ENCODE measurements at places on chromosomes 1 and 21.

GRCh38 chr21:37561941-37562919, 195.7 kb downstream of the DYRK1A start:
- DNase-seq: no peak

GRCh38 chr1:24737368-24738117, 7.7 kb upstream of the CLIC4 start:
- no peak for DNase-seq

GRCh38 chr1:201759194-201759815, 69.7 kb upstream of the IPO9 start:
- no peak for DNase-seq

GRCh38 chr1:78650114-78650660, 556 bp downstream of the IFI44 start:
- peak; percentile 24 for DNase-seq

GRCh38 chr21:42557420-42557819, 43.8 kb downstream of the SLC37A1 start:
- DNase-seq: no peak

- DNase-seq: no peak
Observed at GRCh38 chr1:1911350-1912041, 3.6 kb upstream of the CALML6 start.

- DNase-seq: peak; percentile 2
Observed at GRCh38 chr1:212645546-212646543, 37.3 kb downstream of the ATF3 start.

DNA sequence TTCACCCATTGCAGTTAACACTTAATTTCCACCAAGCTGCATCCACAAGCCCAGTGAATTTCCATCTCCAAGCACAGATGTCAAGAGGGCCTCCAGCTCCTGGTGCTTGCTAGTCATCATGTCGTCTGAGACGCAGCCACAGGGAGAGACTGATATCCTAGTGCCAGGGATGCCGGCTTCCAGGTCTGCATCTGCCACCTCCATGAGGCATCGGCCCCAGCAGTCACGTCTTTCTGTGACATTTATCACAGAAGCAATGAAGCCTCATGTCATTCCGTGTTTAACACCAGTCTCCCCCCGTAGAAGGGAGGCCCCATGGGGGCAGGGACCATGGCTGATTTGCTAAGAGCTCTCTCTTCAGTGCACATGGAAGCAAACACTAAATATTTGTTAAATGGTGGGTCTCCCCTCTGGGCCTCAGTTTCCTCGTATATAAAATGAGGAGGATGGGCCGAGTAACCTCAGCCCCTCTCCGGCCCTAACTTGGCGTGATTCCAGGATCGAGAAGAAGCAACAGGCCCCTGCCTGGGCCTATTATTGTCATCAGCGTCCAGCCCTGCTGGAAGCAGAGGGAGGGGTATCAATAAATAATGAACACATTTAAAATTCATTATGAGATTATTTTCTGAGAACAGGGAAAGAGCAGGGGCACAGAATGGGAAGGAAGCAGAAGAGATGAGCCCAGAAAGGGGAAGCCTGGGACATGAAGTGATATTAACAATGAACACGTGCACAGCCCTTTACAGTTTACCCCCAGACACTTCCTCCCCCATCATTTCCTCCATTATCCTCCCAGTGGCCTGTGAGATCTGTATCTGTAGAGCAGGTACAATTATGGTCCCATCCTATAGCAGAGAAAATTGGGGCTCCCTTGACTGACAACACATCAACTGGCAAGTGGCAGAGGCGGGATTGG, 837 bp upstream of the C1QB start:
- peak; percentile 56 for DNase-seq

GRCh38 chr1:51564124-51564523, 45.1 kb upstream of the EPS15 start:
- peak; percentile 38 for DNase-seq

GRCh38 chr1:153493343-153493960, 33.0 kb upstream of the S100A7 start:
- no peak for DNase-seq

GRCh38 chr1:43754892-43755291, 47.6 kb downstream of the ST3GAL3 start:
- DNase-seq: no peak

- DNase-seq: peak; percentile 77
Observed at GRCh38 chr1:43522776-43523480, 7.8 kb upstream of the PTPRF start.

GRCh38 chr1:11176081-11176706, 13.0 kb upstream of the ANGPTL7 start:
- no peak for DNase-seq

DNA sequence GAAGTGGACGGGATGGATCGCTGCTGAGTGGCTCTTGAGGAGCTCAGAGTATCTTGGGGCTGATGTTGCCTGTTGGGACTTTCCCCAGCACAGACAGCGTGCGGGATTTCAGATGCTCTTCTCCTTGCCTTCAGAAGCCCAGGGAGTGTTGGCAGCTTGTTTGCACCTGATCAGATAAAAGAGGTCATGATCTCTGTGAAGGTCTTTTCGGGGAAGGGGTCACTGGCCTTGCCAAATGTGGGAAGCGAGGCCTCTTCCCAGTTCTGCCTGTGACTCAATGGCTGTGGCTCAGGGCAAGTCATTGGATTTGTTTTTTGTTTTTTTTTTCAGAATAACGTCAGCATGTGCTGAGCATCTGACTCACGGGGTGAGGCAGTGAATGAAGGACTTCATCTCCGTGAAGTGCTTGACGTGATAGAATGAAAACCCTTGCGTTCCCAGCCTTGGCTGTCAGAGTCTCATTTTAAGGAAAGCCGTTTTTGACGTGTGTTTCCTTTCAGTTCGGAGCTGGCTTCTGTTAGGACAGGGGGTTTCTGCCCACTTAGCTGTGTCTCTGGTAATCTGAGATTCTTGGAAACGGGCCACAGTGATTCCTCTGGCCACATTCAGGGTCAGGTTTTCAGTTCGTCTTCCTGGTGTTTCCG, 46.7 kb downstream of the GALNT2 start:
- DNase-seq: no peak

- DNase-seq: no peak
Observed at GRCh38 chr1:55718758-55719671, 503.9 kb upstream of the USP24 start.

DNA sequence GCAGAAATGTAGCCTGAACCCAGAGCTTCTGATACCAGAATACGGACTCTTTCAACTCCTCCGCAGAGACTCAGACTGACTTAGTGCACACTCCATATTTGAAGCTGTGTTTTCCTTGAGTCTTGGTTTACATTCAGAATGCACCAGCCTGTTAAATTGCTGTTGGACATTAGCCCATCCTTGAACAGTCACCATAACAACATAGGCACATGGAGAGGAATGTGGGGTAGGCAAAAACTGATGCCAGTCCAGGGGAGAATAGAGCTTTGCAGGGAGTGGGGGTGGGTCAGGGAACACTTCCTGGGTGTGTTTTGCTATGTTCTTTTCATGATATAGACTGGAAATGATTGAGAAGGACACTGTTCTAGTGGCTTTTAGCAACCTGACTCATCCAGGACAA, 76.3 kb upstream of the CACNA1E start:
- DNase-seq: no peak

DNA sequence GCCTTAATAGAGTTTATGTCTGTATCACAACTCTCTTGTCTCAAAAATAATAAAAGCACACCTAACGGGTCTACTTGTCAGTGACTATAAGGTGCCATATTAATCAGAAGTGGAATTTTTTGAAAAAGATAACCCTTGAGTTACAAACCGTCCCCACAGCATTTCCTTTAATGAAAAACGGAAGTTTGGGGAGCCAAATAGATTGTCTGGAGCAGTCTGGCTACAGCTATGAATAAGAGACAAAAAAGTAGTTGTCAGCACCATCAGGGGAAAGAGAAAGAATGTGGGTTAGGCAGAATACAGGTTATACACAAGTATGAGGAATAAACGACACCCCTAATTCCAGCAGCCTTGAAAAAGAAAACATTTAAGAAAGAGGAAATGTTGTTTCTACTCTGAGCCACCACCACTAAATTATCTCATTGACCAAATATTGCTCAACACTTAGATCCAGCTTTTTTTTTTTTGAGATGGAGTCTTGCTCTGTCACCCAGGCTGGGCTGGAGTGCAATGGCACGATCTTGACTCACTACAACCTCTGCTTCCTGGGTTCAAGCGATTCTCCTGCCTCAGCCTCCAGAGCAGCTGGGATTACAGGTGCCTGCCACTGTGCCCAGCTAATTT, 29.4 kb upstream of the USP24 start:
- DNase-seq: peak; percentile 68

DNA sequence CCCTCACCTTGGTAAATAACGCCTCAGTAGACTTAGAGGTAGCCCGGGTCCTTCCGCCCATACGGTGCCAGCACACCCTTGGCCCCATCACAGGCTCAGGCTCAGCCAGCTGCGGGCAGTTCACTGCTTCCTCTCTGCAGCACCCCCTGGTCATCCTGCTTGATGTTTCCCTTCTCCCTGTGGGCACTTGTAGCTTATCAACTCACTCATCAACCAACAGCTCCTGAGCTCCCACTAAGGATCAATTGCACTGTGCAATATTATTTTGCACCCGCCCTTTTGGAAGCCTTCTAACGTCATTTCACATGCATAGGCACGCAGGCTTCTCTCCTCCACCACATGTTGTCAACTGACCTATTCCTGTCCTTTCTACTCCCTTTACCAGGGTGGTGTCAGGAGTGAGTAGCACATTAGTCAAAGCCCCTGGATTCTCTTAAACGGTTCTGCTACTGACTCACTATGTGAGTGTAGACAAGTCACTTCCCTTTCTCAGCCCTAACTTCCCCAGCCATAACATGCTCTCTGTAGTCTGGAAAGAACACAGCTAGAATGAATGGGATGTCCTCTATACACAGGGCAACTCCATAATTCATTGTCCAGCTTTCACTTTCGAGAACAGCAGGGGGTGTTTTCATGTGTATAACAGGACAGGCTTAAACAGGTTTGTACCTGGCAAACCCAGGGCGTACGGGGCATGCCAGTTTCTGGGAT, 47.1 kb upstream of the IRF2BP2 start:
- DNase-seq: peak; percentile 97

DNA sequence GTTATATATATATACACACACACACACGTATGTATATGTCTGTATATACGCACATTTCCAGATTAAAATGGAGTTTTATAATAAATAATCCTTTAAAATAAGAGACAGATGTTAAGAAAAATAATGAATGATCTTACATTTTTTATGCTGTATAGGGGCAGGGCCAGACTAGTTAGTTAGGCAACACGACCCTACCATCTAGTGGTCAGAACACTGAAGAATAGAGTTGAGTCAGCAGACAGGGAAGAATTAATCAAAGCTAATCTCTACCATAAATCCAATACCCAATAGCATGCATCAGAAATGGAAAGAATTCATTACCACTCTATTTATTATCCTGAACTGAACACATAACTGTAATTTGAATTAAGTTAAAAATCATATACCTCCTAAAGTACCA, 156.7 kb downstream of the BRINP3 start:
- no peak for DNase-seq

- DNase-seq: no peak
Observed at GRCh38 chr1:26280333-26281042, 602 bp downstream of the SH3BGRL3 start.

- peak; percentile 40 for DNase-seq
Observed at GRCh38 chr1:93244298-93245069, 64.0 kb downstream of the CCDC18 start.

DNA sequence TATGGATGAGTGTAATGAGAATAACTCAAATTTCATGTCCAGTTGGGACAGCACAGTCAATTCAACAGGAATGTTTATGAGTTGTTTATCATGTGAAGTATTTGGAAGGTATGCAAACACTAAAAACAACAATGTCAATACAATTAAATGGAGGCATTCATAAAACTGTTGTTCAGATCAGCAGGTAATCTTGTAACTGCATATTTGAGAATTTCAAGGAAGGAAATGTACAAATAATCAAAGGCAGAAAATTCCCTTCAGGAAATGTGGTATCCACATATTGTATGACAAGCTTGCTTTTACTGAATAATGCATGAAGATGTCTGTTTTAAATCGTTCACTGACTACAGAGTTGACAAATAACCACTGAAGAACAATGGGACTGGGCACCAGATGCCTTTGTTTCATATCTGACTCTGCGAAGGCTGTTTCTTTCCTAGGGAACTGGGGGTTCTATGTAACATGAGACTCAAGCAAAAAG, 198.3 kb downstream of the LTN1 start:
- no peak for DNase-seq

Data from inflammatory macrophage (primary cell).